ENCODE measurements at places on chromosomes 5 and 9.

DNA sequence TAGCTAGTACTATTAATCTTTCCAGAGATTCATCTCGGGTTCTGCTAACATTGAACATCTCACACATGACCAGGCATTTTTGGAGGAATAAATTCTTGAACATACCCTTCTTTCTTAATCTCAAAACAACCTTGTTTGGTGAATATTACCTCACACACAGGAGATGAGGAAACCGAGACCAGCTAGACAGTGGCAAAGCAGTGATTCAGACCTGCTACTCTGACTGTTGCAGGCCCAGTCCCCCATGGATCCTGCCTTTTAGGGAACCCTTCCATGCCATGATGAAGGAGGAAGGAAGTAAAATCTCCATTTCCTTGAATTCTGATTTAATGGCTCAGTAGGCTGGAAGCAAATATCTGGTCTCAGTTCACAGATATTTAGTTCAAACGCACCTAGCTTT, 2.6 kb downstream of the PCSK5 start:
- DNase-seq: no peak

DNA sequence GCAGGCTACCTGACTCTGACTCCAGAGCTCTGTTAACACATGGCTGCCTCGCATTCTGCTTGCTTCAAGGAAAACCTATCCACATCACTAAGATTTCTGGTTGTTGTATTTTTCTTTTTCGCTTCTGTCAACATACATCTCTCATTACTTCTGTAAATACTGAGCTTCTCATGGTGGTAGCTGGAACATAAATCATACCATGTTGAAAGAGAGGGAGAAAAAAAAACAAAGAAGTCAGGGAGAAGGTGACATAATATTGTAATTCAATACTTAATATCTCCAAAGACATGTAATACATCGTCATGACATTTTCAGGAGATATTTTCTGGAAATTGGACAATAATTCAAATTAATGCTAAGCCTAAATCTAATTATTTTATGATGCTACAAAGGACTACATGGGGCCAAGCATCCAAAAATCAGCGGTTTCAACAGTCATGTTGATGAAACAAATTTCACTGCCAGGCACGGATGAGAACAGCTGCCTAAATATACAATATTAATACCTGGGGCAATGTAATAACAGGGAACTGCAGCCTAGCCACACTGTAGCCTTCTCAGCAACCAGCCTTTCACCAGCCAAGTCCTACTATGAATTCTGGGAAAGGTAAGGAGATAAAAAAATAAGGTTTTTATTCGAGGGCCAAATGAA, 332.0 kb downstream of the TRIM32 start:
- no peak for DNase-seq

DNA sequence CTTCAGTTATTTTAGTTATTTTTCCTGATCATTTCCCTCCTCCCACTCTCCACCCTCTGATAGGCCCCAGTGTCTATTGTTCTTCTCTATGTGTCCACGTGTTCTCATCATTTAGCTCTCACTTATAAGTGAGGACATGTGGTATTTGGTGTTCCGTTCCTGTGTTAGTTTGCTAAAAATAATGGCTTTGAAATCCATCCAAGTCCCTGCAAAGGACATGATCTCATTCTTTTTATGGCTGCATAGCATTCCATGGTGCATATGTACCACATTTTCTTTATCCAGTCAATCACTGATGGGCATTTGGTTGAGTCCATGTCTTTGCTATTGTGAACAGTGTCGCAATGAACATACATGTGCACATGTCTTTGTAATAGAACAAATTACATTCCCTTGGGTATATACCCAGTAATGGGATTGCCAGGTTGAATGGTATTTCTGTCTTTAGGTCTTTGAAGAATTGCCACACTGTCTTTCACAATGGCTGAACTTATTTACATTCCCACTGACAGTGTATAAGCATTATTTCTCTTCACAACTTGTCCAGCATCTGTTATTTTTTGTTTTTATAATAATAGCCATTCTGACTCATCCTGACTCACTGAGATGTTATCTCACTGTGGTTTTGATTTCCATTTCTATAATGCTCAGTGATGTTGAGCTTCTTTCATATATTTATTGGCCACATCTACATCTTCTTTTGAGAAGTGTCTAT, 17.2 kb upstream of the DIRAS2 start:
- no peak for DNase-seq

DNA sequence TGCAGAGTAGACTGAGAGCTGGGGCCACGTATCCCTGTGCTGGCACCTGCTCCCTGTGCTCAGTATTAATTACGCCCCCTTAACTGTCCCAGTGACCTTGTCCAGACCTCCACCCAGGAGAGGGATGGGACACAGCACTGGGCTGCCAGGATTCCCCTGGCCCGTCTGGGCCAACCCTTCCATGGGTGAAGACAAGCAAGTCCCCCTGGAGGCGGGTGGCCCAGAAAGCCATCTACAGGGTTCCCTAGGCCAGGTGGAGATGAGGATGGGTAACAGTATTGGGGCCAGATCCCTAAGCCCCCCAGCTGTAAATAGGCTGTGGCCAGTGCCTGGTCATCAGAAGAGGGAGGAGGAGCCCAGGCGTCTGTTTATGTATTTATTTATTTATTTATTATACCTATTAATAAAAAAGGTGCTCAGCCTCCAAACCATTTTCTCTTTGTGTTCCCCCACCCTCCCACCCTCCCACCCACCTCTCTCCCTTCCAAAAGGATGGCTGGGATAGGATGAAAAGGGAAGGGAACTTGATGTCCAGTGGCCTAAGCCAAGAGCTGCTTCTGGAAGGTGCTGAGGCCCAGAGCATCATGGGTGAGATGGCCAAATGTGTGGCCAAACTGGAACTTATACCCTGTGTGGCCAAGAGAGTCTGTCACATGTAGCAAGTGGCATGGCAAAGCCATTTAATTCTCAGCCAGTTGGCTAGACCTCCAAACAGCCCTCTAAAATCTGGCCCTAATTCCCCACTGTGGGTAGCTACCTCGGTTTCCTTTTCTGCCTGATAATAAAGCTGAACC, 43.4 kb upstream of the TESK1 start:
- DNase-seq: no peak

- DNase-seq: no peak
Measured at GRCh38 chr5:124457101-124457500, 289.3 kb downstream of the ZNF608 start.

- DNase-seq: no peak
Measured at GRCh38 chr9:91192381-91193086, 169.2 kb downstream of the AUH start.

DNA sequence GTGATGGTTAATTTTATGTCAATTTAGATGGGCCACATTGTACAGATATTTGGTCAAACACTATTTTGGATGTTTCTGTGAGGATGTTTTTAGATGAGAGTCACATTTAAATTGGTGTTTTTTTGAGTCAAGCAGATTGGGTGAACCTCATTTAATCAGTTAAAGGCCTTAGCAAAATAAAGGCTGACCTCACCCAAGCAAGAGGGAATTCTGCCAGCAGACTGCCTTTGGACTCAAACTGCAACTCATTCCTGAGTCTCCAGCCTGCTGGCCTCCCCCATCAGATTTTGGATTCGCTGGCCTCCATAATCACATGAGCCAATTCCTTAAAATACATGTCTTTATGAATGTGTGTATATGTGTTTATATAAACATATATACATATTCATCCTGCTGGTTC, 282.7 kb upstream of the POU5F2 start:
- no peak for DNase-seq

GRCh38 chr5:96814041-96814440, 6.3 kb upstream of the ERAP1 start:
- DNase-seq: no peak

DNA sequence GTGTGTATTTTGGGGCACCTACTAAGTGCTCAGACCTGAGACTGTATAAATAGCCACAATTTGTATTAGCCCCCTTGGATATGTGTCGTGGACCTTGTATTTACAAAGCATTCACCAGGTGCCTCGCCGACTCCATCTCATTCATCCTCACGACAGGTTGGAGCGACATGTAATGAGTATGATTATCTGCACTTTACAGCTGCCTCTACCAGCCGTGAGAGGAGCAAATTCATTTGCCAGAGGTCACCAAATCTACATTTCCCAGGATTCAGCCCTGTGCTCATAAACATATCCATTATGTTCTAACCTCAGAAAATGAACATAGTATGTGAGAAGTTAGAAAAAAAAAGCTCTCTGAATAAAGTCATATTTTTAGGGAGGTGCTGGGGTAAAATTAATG, 167.4 kb downstream of the ZDHHC21 start:
- no peak for DNase-seq

DNA sequence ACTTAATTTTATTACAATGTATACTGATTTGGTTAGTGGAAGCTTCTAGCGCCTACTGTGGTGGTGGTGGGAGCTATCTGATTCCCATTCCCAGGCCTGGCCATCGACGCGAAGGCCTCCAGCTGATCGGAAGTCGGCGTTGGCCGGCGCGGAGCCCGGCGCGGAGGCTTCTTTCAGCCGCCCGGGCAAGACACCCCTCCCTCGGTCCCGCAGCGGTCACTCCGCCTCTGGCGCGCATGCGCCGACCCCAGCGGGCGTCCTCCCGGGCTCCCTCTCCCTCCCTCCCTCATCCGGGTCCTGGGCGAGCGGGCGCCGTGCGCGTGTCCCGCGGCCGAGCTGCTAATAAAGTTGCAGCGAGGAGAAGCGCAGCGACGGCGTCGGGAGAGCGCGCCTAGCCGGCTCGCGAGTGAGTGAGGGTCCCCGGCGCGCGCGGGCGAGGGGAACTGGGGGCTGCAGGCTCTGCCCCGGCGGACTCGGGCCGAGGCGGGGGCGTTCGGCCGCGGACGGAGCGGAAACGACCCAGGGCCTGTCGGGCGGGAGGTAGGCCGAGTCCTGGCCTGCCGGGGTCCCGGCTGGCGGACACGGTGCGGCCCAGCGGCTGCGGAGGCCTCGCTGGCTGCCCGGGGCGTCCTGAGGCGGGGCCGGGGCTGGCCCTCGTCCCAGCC, at the start of gene SMAD5:
Gene SMAD5, plus strand, starts transcription at position 289 of the 665 bp plus-strand sequence. CDS start 20,916 bp downstream, outside the sequence.
- peak; percentile 75 for DNase-seq

GRCh38 chr5:35320029-35320428, 89.7 kb upstream of the PRLR start:
- no peak for DNase-seq

DNA sequence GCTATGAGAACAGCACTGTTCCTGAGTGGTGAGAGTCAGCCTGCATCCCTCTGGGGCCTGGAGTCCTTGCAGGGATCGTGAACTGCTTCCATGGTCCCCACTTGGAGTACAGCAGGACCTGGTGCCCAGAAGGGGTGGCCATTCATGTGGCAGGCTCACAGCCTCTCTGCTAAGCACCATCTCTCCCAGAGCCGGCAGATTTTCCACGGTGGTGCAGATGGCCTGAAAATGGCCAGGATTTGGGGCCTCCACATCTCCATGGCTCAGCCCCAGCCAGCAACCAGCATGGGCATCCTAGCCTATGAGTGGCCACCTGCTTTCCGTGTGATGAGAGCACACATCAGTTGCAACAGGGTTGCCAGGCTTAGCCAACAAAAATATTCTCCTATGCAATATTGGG, 33.9 kb upstream of the SEMA4D start:
- DNase-seq: no peak

DNA sequence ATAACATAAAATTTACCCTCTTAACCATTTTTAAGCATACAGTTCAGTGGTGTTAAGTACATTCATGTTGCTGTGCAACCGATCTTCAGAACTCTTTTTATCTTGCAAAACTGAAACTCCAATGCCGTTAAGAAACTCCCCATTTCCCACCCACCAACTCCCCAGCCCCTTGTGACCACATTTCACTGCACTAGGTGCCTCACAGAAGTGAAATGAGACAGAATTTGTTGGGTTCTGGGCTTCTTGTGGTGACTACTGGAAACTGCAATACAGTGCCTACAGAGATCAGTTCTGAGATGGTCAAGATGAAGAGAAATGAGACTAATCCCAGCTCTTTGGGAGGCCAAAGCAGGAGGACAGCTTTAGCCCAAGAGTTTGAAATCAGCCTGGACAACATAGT, 202.1 kb upstream of the SLC30A5 start:
- DNase-seq: no peak

DNA sequence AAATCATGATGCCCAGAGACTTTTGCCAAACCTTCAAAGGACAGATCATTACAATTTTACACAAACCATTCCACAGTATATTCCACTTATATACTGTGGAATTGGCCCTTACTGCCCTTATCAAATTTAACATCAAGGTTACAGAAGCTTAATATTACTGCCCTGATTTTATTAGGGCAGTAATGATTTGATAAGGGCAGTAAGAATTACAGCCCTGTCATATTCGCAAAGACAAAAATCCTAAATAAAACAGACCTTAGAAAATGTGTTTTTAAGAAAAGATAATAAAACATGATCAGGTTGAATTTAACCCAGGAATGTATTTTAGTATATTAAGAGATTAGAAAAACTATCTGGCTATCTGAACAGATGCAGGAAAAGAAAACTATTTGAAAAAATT, 7.7 kb upstream of the TMEM161B start:
- no peak for DNase-seq

DNA sequence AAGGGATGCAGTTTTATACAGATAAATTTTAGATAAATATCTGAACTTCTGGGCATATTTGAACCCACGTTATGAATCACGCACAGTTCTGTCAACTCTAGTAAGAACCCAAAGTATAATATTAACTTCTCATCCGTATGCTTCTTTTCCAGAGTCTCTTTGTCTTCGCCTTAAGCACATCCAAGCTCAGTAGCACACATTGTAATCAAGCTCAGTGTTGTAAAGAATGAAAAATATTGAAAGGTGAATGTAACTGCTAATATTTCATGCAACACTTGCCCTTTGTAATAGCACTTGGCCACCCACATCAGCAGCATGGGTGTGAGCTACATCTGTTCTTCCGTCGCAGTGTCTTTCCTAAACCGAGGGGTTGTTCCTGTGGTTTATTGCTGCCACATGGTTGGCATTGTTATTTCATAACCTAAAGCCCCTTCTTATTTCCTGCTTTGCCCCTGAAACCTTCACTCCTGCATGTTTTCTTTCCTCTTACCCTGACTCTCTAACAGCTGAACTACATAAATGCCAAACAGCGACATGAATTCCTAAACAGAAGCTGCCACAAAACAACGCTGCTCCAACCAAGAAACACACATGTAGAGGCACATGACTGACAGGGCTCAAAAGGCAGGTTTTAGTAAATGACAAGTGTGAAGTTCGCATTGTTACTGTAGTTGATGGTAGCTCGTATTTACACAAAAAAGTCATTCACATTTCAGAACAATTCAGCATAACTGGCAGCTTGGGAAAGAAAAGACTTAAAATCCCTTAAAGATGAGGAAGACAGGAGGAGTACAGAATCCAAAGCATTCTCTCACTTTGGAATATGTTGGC, 190.1 kb upstream of the MEF2C start:
- DNase-seq: no peak

DNA sequence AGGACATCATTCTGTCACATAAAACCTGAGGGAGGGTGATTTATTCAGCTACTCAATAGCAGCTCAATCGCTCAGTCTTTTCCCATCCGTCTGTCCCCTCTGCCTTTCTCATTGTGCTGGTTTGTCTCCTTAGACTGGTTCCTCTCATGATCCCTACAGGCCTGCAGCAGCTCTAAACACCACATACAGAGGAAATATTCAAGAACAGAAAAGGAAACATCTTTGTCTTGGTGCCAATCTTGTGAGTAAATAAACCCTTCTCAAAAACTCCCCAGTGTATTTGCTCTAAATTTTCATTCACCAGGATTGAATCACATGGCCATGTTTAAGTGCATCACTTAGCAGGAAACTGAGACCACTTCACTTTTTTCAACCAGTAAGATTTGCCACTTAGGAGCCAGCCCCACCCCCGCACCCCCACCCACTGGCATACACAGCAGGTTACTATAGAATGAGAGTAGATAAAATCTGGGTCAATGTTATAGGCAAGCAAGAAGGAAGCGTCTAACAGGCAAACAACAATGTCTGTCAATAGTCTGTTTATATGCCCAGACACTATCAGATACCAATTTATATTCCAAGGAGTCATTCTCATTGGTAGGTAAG, 895.5 kb upstream of the DMAC1 start:
- DNase-seq: no peak

- DNase-seq: no peak
Measured at GRCh38 chr9:136488247-136489214, 5.7 kb upstream of the SEC16A start.
